ENCODE measurements at places on chromosomes 2 and 18. TPM values are rescaled to one million over a fixed set of nuclear protein-coding genes. Genes with fewer than 3 reads are reported as not detected.

DNA sequence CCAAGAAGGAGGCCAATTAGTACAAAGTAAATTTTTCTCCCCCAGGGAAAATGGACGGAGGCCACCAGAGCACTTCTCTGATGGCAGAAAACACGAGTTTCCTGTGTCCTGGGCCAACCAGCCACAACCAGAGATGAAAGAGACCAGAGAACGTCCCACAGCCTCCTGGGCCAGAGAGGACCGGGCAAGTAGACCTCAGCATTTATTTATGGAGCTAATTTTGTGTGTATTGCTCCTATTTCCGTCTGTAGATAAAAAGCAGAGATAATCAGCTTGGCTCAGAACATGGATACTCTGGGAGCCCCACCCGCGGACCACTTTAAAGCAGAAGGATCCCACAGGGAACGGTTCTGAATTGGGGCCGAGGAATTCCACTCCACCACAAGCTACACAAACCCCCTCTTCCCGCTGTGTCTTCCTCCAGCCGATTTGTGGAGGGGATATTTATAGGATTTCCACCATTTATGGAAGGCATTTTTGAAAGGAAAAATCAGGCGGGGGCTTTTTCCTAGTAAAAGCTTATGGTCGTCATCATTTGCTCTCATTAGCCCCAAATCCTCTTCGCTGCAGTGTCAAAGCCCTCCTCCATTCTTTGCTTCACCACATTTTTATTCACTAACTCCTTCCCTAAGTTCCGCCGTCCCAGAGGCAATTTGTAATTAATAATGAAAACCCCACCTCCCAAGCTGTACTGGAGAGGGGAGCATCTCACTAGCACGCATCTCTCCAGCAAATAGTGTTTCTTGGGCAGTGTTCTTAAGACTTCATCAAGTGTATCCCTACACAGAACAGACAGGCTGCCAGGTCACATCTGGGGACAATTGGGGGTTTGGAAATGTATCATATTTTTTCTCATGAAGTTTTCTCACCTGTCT, 43.7 kb upstream of the TWIST2 start:
- DNase-seq = no peak

The SMYD5 gene
- 34.4 TPM for total RNA-seq

The APCDD1 gene
- total RNA-seq = not detected

- DNase-seq = no peak
Measured at GRCh38 chr2:20136149-20136548, 84.7 kb upstream of the LAPTM4A start.

DNA sequence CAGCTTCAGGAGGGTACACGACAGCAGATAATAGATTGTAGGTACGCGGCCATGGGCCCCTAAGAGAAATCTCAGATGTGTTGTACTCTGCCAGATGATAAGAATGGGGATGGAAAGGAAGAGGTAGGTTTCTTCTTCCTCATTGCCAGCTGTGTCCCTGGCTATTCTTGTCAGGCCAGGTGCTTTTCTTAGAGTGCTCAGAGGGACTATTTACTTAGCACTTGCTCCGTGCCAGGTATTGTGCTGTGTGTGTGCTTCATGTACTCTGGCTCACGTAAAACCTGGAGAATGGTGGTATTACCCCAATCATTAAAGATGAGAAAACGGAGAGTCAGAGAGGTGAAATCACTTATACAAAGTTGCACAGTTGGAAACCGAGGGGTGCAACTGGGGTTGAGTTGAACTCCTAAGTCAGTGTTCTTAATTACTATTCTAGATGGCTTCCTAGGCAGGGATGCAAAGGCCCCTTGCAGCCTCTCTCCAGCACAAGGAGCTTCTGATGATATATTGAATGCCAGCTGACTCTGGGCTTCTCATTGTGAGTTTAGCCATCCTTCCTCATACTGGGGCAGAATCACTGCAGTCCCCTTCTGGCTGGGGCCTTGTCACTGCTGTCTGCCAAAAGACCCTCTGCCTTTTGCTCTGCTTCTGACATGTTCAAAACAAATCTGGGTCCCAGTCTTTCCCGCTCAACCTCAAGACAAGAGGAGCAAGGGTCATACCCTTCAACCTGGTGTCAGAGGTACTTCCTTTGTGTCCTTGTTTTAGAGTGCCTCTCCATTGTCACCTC, 60.7 kb downstream of the LYPD1 start:
- no peak for DNase-seq

- no peak for DNase-seq
Measured at GRCh38 chr2:176585791-176586190, 316.5 kb downstream of the MTX2 start.

- DNase-seq = no peak
Measured at GRCh38 chr2:211495339-211495738, 938.9 kb downstream of the CPS1 start.

The CFAP65 gene
- not detected for total RNA-seq

DNA sequence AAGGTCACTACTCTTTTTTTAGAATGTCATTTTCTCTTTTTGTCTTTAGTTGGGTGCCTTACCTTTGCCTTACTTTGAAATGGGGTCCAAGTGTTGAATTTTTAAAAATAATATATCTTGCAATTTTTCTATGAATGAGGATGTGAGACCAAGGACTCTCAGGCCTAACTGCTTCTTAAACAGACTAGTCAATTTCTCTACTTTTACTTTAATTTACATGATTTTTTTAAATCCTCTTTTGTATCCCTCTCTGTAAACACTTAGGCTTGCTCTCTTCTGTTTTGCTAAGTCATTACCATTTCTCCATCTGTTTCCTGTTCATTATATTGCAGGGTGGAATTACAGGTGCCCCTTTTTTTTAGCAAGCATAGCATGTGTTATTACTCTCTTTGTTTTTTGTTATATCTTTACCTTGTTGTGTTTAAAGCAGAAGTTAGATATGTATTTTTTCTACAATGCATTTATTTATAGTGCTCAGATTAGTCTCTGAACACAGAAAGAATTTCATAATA, 261.8 kb downstream of the SPAG16 start:
- DNase-seq = no peak

Data from GM12878 (cell line).